ENCODE measurements at places on chromosomes 2 and 18. TPM values are rescaled to one million over a fixed set of nuclear protein-coding genes. Genes with fewer than 3 reads are reported as not detected.

- H3K4me3 ChIP-seq: no peak overlapping the region
- no peak for DNase-seq
- H3K27ac ChIP-seq: peak overlapping the region; percentile 74
- H3K36me3 ChIP-seq: no peaks in the 10 kb centered on the region
- H3K4me1 ChIP-seq: peaks cover 10% of the 10 kb centered on the region
- H3K27me3 ChIP-seq: no peaks in the 10 kb centered on the region
Measured at GRCh38 chr2:215851082-215851481, 162.3 kb downstream of the MREG start.

Gene AMER3
- not detected for total RNA-seq

DNA sequence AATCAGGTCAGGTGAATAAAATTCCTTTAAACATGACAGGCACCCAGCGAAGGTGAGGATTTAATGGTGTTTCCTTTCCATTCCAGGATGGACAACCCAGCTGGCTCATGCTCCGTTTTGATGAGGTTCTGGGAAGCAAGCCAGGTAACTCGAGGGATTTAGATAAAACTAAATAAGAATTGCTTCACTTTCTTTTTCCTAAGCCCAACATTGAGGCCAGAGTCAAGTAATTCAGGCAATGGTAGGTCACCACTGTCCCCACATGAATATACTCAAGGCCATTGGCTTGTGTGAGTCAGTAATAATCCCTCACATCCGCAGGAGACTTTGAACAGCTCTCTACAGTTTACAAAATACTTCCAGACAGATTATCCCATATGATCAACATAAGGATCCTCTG, 16.2 kb upstream of the LRATD1 start:
- peaks cover 10% of the 10 kb centered on the region for H3K27me3 ChIP-seq
- DNase-seq: no peak
- H3K36me3 ChIP-seq: no peaks in the 10 kb centered on the region
- H3K4me1 ChIP-seq: no peaks in the 10 kb centered on the region
- H3K4me3 ChIP-seq: no peak overlapping the region

Gene IL37
- not detected for total RNA-seq

Gene MAP3K19
- total RNA-seq: not detected

- no peaks in the 10 kb centered on the region for H3K27me3 ChIP-seq
- H3K27ac ChIP-seq: no peak overlapping the region
- no peak for DNase-seq
Measured at GRCh38 chr2:113986762-113987290, 96.9 kb downstream of the ACTR3 start.

DNA sequence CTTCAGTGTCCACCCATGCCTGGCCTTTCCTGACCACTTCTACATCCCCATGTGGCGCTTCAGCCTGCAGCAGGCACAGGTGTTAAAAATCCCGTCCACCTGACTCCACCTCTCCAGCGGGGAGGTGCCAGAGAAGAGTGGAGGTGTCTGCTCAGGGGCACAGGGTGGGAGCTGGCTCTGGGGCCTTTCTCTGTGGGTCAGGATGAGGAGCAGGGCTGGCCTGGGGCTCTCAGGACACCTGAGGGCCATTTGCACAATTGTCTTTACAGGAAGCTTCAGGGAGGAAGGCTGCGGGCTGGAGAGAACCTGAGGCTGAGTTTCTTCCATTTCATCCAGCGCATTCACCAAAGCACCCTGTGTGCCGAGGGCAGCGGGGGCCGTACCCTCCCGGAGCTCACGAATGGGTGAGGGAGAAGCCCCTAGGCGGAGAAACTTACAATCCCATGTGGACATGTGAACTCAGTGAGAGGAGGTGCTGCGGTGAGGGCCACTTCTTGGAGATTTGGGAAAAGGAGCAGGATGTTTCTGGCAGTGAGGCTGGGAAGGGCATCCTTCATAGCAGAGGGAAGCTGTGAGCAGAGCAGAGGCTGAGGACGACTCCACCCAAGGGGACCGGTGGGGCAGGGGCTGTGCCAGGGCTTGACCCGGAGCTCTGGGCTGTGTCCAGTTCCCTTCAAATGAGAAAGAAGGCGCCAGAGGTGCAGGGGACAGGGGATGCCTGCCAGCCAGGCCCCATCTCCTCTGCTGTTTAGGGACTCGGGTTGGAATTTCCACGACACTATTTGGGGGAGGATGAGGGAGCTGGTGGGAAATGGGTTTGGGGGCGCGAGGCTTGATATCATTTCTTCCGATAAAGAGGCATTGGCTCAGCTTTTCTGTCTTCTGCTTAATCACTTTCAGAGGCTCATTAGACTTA, 155.2 kb upstream of the MYCN start:
- H3K4me3 ChIP-seq: no peak overlapping the region
- no peaks in the 10 kb centered on the region for H3K36me3 ChIP-seq
- peaks cover 7% of the 10 kb centered on the region for H3K4me1 ChIP-seq
- no peak overlapping the region for H3K27ac ChIP-seq
- no peak for DNase-seq
- H3K27me3 ChIP-seq: peaks cover 36% of the 10 kb centered on the region

Gene LIMS3
- 5.7 TPM for total RNA-seq

DNA sequence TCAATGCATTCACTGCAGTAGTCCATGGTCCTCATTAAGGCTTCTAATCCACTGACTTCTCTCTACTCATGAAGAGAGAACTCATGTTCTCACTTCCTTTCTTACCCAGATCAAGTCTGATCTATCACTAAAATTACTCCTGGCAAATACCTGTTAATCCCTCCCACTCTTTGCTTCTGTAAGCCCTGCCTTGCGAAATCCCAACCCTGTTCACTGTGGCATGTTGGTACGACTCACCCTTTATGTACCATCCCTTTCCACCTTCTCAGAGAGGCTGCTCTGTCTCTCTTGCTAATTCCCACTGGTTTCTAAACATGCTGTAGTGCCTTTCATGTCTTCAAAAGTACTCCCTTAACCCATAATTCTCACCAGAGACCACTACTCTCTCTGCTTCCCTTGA, 272.2 kb upstream of the ACVR2A start:
- no peaks in the 10 kb centered on the region for H3K36me3 ChIP-seq
- no peaks in the 10 kb centered on the region for H3K27me3 ChIP-seq
- no peak overlapping the region for H3K27ac ChIP-seq
- DNase-seq: no peak

Gene DHX57
- total RNA-seq: 8.1 TPM

DNA sequence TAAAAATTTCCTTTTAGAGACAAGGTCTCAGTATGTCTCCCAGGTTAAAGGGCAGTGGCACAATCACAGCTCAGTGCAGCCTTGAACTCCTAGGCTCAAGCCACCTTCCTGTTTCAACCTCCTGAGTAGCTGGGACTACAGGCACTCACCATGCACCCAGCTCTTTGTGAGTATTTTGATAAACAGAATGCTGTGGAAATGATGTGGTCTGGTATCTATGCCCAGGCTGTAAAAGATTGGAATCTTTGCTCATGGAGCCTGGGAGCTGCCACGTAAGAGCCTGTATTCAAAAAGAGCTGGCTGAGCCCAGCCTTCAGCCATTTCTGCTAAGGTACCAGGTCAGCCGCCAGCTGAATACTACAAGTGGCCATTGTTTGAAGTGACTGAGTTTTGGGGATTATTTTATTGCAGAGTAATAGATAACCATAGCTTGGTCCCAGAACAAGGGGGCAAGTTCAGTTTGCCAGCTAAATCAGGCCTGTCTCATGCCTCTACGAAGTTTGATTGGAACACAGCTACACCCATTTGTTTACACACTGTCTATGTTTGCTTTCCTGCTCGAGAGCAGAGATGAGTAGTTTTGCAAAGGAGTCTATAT, 21.3 kb upstream of the ARL5A start:
- H3K4me3 ChIP-seq: no peak overlapping the region
- no peak overlapping the region for H3K27ac ChIP-seq
- peaks cover 38% of the 10 kb centered on the region for H3K4me1 ChIP-seq
- DNase-seq: no peak
- H3K27me3 ChIP-seq: no peaks in the 10 kb centered on the region

- H3K27me3 ChIP-seq: no peaks in the 10 kb centered on the region
- no peaks in the 10 kb centered on the region for H3K36me3 ChIP-seq
- H3K27ac ChIP-seq: no peak overlapping the region
- DNase-seq: peak; percentile 47
- peaks cover 25% of the 10 kb centered on the region for H3K4me1 ChIP-seq
- no peak overlapping the region for H3K4me3 ChIP-seq
Measured at GRCh38 chr2:37615804-37616676, 55.4 kb downstream of the CDC42EP3 start.

- H3K4me3 ChIP-seq: no peak overlapping the region
- H3K27ac ChIP-seq: no peak overlapping the region
- no peaks in the 10 kb centered on the region for H3K27me3 ChIP-seq
- DNase-seq: no peak
- no peaks in the 10 kb centered on the region for H3K36me3 ChIP-seq
- peaks cover 27% of the 10 kb centered on the region for H3K4me1 ChIP-seq
Measured at GRCh38 chr2:127567351-127567854, 31.9 kb downstream of the MYO7B start.

DNA sequence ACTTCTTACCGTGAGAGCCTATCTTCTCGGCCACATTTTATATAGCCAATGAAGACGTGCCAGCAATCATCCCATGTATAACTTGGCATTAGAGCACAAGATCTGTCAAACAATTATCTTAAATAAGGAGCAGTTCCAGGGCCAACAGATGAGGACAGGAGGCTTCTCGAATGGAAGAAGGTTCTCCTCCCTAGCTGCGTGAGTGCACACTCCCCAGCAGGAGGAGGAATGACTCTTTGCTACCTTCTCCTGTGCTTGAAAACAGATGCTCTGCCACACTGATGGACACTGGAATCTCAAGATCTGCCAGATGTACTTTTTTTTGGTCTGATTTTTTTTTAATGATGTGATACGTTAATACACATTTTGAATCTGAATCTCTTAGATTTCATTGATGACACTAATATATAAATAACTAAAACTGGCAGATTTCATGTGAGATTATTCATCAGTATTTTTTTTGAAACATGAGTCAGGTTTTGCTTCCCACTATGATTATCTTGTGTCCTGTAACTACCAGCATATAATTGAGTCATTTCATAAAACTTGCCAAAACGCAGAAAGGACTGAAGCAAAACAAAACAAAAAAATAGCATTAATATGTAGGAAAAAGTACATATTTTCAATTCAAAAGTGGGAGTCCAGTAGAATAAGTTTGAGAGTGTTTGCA, 626 bp upstream of the VIT start:
- no peaks in the 10 kb centered on the region for H3K4me1 ChIP-seq
- no peaks in the 10 kb centered on the region for H3K36me3 ChIP-seq
- DNase-seq: no peak
- peak overlapping the region; percentile 64 for H3K27ac ChIP-seq
- peaks cover 8% of the 10 kb centered on the region for H3K27me3 ChIP-seq
- peak overlapping the region; percentile 56 for H3K4me3 ChIP-seq

Gene MARCO
- total RNA-seq: 7.0 TPM

Gene LOXHD1
- total RNA-seq: 0.49 TPM

Gene GALR1
- 0.05 TPM for total RNA-seq

Gene SAG
- not detected for total RNA-seq

DNA sequence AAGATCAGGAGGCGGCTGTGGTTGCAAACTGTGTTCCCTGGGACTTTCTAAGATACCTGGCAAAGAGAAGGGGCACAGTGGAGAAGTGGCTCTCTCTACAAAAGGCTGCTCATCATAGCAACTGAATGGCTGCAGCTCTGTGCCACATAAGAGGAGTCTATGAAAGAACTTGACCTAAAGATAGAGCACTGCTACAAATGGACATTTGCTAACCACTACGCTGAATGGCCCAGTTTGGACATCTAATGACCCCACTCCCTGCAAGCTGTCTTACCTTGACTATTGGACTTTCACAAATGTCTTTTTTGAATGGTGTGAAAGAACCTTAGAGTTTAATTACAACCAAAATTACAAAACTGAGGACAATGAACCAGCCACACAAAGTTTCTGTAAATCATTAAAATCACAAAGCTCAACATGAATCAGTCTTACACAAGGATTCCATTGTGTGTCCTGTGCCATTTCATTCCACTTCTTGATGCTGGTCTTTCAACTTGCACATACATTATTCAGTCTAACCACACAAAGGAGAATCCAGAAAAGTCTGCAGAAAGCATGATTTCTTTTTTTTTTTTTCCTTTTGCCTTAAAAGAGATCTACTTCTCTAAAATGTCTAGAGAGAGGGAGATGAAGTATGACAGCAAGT, 154.0 kb downstream of the LAMA1 start:
- no peaks in the 10 kb centered on the region for H3K36me3 ChIP-seq
- H3K4me3 ChIP-seq: no peak overlapping the region
- no peaks in the 10 kb centered on the region for H3K4me1 ChIP-seq
- DNase-seq: no peak
- no peak overlapping the region for H3K27ac ChIP-seq
